ENCODE measurements at places on chromosomes 13 and 19. TPM values are rescaled to one million over a fixed set of nuclear protein-coding genes. Genes with fewer than 3 reads are reported as not detected.
A peak's percentile ranks its signal among the peaks of the same experiment; 100 is the strongest.

AMER2 gene
- total RNA-seq: not detected

PBX4 gene
- not detected for total RNA-seq

- peak overlapping the region; percentile 47 for H3K4me3 ChIP-seq
- H3K36me3 ChIP-seq: no peaks in the 10 kb centered on the region
- DNase-seq: no peak
- peaks cover 7% of the 10 kb centered on the region for H3K4me1 ChIP-seq
- H3K27me3 ChIP-seq: no peaks in the 10 kb centered on the region
Observed at GRCh38 chr13:40777166-40777808, 6.3 kb upstream of the MRPS31 start.

GRCh38 chr13:39779337-39780265 is 124.1 kb downstream of the COG6 start:
- peaks cover 17% of the 10 kb centered on the region for H3K4me1 ChIP-seq
- no peaks in the 10 kb centered on the region for H3K36me3 ChIP-seq
- DNase-seq: no peak
- no peak overlapping the region for H3K27ac ChIP-seq
- H3K27me3 ChIP-seq: no peaks in the 10 kb centered on the region

GRCh38 chr13:77749344-77749880 is 51.9 kb downstream of the SLAIN1 start:
- no peak overlapping the region for H3K4me3 ChIP-seq
- no peak for DNase-seq
- no peaks in the 10 kb centered on the region for H3K27me3 ChIP-seq
- peaks cover 5% of the 10 kb centered on the region for H3K36me3 ChIP-seq

- H3K27ac ChIP-seq: peak overlapping the region; percentile 98
- H3K4me3 ChIP-seq: peak overlapping the region; percentile 97
- H3K4me1 ChIP-seq: peaks cover 44% of the 10 kb centered on the region
- H3K36me3 ChIP-seq: peaks cover 35% of the 10 kb centered on the region
- H3K27me3 ChIP-seq: no peaks in the 10 kb centered on the region
- DNase-seq: peak; percentile 84
Observed at GRCh38 chr19:58279042-58279924, 528 bp downstream of the ZNF8 start.

GRCh38 chr13:102392481-102393209 is 9.2 kb downstream of the FGF14 start:
- H3K27me3 ChIP-seq: no peaks in the 10 kb centered on the region
- H3K4me3 ChIP-seq: no peak overlapping the region
- DNase-seq: no peak
- no peak overlapping the region for H3K27ac ChIP-seq
- no peaks in the 10 kb centered on the region for H3K36me3 ChIP-seq

DNA sequence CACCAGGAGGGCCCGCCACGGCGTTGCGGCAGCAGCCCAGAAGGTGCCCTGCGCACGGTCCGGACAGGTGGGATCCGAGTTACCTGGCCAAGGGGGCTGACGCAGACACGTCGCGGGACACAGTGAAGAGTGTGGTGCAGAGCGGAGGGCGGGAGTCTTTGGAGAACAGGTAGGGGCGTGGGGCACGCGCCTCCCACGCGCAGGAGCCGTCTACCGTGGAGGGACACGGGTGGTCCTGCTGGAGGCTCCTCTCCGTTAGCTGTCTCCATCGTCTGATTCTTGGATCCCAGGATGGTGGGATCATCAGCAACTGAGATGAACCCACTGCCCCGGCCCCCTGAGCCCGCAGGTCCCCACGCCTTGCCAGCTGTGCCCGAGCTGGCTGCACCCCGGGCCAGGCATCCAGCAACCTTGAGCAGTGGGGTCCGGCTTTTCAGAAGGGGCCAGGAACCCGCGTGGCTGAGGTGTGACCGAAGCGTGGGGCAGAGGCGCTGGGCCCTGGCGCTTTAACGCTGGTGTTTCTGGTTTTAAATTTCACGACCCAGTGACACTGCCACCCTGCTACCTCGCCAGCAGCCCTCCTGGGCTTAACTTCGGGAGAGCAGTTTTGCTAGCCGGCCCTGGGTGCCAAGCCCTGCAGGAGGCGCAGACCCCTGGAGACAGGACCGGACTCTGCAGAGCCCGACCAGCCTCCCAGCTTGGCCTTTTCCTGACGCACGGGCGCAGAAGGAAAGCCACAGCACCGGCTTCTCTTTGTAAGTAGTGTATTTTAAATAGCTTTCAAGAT is 7.3 kb downstream of the FGF22 start:
- DNase-seq: no peak
- no peak overlapping the region for H3K27ac ChIP-seq
- H3K27me3 ChIP-seq: no peaks in the 10 kb centered on the region
- peaks cover 65% of the 10 kb centered on the region for H3K36me3 ChIP-seq
- H3K4me3 ChIP-seq: no peak overlapping the region
